ENCODE measurements at places on chromosomes 7 and 10. TPM values are rescaled to one million over a fixed set of nuclear protein-coding genes. Genes with fewer than 3 reads are reported as not detected.

GRCh38 chr10:97140049-97140846 is 45.5 kb downstream of the SLIT1 start:
- DNase-seq = no peak

DNA sequence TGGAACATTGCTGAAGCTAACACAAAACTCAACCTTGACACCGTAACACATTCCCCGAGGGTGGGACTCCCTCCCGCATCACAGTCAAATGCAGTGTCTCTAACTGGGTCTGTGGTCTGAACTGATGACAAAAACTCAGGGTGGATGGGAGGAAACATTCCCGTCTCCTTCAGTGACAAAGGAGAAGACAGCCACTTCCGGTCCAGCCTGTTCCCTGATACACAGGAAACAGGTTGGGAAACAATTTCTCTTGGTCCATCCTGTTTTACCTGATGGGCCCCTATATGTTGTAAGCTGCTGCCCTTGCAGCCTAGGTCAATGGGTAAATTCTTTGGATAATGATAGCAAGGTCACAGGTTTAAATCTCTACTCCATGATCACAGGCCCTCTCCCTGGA is 20.4 kb downstream of the SLC13A4 start:
- DNase-seq = no peak

DNA sequence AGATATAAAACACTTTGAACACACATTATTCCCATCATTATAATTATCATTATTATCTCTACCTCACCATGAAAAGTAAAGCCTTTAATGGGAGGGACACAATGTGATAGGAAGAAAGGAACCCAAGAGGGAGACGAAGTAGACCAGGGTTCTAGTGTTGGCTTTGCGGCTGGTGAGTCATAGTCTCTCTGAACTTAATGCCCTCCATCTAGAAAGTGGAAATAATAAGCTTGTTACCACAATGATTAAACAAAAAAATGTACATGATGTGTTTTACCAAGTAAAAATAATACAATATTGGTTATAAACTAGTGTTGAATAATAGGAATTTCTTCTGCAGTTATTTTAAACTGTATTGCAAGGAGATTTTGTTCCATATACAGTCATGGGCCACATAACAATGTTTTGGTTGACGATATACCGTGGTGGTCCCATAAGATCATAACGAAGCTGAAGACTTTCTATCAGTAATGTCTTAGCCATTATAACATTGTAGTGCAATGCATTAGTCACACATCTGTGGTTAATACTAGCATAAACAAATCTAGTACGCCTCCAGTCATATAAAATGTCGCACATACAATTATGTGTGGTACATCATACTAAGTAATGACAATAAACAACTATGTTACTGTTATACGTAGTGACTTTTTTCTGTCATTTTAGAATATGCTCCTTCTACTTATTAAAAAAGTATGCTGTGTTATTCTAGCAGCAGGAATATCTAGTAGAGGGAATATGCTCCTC is 450.6 kb upstream of the SORCS1 start:
- DNase-seq = no peak

DNA sequence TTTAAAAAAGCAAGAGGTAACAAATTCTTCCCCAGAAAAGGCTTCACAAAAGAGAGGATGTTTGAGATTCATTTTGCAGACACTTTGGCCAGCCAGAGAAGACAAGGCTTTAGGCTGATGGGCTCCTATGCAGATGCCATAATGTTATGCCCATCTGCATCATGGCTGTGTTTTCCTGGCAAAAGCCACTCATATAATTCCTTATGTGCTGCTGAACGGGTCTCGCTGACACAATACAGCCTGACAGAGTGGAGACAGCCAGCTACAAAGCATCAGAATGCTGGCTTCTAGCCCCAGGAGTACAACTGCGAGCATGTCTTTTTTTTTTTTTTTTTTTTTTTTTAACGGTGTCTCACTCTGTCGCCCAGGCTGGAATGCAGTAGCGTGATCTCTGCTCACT is 1157.4 kb upstream of the AUTS2 start:
- DNase-seq = peak; percentile 21

DNA sequence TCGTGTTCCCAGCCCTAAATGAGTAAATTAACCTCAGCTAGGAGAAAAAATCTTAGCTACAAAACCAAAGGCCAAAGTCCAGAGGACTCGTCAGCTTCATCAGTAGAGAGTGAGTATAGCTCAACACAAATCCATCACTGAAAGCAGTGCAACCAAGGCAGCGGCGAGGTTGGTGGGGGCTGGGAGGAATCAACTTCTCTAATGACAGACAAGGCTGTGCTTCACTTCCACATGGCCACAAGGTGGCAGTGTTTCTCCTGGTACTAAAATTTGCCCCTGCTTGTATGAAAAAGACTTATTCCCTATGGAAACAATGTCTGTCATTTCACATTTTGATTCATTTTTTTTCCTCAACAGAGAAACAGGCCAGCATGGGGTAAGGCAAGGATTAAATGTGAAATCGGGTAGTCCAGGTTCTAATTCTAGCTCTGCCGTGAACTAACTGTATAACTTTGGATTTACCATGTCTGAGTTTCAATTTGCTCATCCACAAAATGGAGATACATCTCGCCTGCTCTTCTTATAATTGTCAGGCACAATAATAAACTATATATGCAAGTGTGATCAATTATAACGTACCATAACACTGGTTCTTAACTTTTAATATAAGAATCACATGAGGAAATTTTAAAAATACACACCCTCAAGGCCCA is 39.3 kb downstream of the FAS start:
- peak; percentile 85 for DNase-seq

UNCX gene
- not detected for total RNA-seq

GPR158 gene
- total RNA-seq = not detected

PSD gene
- total RNA-seq = 0.92 TPM
